IMR-90 (cell line): ENCODE measurements at places on chromosomes 5 and 9. TPM values are rescaled to one million over a fixed set of nuclear protein-coding genes. Genes with fewer than 3 reads are reported as not detected.

GRCh38 chr5:173093606-173094005, 37.5 kb downstream of the CREBRF start:
- no peak overlapping the region for H3K4me3 ChIP-seq
- H3K27ac ChIP-seq = peak overlapping the region; percentile 69; the same call in 1 of the 2 replicates
- H3K36me3 ChIP-seq = peaks cover 14% of the 10 kb centered on the region
- no peak for DNase-seq

DNA sequence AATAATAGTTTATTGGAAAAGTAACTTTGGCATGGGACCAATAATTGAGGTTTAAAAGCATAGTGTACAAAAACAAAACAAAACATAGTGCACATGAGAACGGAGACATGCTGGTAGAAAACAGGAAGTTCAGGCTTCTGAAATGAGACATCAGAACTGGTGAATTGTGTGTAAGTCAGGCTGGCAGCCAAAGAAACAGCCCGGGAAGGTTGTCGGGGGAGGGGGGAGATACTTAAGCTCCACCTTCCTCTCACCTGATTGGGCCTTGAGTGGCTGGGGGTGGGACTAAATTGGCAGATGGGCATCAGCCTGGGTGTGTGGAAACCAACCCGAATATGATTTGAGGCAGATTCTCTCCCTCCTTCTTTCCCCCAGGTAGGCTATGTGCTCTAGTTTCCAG, 256.3 kb downstream of the SMARCA2 start:
- peaks cover 2% of the 10 kb centered on the region for H3K27me3 ChIP-seq
- H3K36me3 ChIP-seq = no peaks in the 10 kb centered on the region
- no peak overlapping the region for H3K27ac ChIP-seq
- H3K4me3 ChIP-seq = no peak overlapping the region
- H3K4me1 ChIP-seq = no peaks in the 10 kb centered on the region

Gene RLN2
- total RNA-seq = not detected in 2 replicates

DNA sequence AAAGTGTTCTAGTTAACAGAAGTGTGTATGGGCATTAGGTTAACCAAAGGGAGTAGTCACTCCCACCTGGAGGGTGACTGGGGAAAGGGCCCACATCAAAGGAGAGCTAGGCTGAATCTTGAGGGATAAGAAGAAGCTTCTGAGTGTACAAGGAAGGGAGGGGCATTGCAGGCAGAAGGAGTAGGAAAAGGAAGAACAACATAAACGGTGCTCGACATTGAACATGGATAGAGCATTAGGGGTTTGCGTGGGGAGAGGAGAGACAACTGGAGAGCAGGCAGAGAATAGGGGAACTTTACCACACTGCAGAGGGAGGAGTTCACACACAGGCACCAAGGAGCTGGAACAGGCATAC, 5.3 kb upstream of the GLRX start:
- DNase-seq = no peak
- no peak overlapping the region for H3K4me3 ChIP-seq
- no peak overlapping the region for H3K27ac ChIP-seq
- H3K27me3 ChIP-seq = no peaks in the 10 kb centered on the region
- H3K4me1 ChIP-seq = peaks cover 14% of the 10 kb centered on the region

- no peaks in the 10 kb centered on the region for H3K27me3 ChIP-seq
- no peaks in the 10 kb centered on the region for H3K36me3 ChIP-seq
- no peak for DNase-seq
- peaks cover 14% of the 10 kb centered on the region for H3K4me1 ChIP-seq
- no peak overlapping the region for H3K27ac ChIP-seq
- no peak overlapping the region for H3K4me3 ChIP-seq
These were observed 3.6 kb upstream of the B4GALT1 start for GRCh38 chr9:33170464-33171415.

- DNase-seq = no peak
- no peak overlapping the region for H3K27ac ChIP-seq
- H3K27me3 ChIP-seq = peaks cover 25% of the 10 kb centered on the region
- no peak overlapping the region for H3K4me3 ChIP-seq
- no peaks in the 10 kb centered on the region for H3K36me3 ChIP-seq
These were observed 10.0 kb upstream of the AGPAT2 start for GRCh38 chr9:136697146-136697820.

Gene STX17
- 11.7 and 17.2 TPM in 2 replicates for total RNA-seq

DNA sequence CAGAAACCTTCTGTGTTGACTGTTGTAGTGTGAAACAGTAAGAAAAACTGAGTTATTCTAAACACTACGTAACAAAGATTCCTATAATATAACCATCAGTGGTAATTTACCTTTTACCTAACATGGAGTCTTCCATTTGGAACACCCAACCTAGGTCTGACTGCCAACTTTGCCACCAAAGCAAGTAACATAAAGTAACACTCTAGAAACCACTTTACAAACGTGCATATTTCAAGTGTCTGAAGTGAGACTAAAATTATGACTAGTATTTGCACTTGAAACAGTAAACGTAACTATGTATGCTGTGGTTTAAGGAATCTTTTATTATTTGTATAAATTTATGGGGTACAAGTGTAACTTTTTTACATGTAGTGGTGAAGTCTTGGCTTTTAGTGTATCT, 95.6 kb downstream of the SERINC5 start:
- H3K27me3 ChIP-seq = no peaks in the 10 kb centered on the region
- H3K4me3 ChIP-seq = no peak overlapping the region
- peaks cover 2% of the 10 kb centered on the region; the same call in 1 of the 2 replicates for H3K36me3 ChIP-seq
- peaks cover 2% of the 10 kb centered on the region; the same call in 1 of the 2 replicates for H3K4me1 ChIP-seq
- no peak for DNase-seq

DNA sequence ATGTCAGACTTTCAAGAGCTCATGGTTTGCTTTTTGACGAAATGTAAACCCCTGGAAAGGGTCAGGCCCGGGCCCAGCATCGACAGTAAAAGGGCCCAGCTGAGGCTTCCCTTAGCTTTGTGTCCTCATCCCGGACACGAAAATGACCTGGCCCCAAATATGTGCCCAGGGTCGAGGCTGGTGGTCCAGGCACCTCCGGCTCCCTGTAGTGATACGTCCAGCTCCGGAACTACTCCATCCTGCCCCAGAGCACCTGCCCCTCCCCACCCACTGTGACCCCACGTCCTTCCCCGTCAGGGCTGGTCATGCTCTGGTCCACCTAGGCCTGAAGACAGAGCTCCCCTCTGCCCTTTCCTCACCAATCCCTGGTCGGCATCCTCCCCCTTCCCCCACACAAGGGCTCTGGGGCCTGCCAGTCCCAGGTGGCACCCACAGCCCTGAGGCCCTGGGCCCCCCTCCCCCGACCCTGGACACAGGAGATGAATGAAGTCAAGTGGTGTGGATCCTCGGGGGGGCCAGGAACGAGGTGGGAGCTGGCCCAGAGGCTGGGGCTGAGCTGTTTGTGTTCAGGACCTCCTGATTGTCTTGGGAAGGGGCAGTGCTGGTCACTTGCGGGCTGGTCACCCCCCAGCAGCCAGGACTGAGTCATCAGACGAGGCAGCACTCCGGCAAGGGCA, 6.2 kb downstream of the OBP2A start:
- no peak overlapping the region for H3K27ac ChIP-seq
- no peak for DNase-seq
- no peak overlapping the region for H3K4me3 ChIP-seq
- no peaks in the 10 kb centered on the region for H3K36me3 ChIP-seq

Gene AP3B1
- total RNA-seq = 59.0 and 67.8 TPM in 2 replicates

- peaks cover 7% of the 10 kb centered on the region for H3K4me1 ChIP-seq
- no peaks in the 10 kb centered on the region for H3K36me3 ChIP-seq
- no peak overlapping the region for H3K4me3 ChIP-seq
- H3K27me3 ChIP-seq = no peaks in the 10 kb centered on the region
These were observed 99.0 kb downstream of the MUSK start for GRCh38 chr9:110767559-110768063.

Gene CPLANE1
- total RNA-seq = 17.9 and 19.7 TPM in 2 replicates

- H3K36me3 ChIP-seq = no peaks in the 10 kb centered on the region
- no peaks in the 10 kb centered on the region; the same call in 1 of the 2 replicates for H3K4me1 ChIP-seq
- no peak for DNase-seq
- no peaks in the 10 kb centered on the region for H3K27me3 ChIP-seq
These were observed 917.6 kb upstream of the DMAC1 start for GRCh38 chr9:8717146-8717545.

Gene STC2
- total RNA-seq = 87.5 and 259 TPM in 2 replicates

GRCh38 chr5:172862165-172862801, 28.2 kb downstream of the ERGIC1 start:
- H3K4me3 ChIP-seq = no peak overlapping the region
- peaks cover 5% of the 10 kb centered on the region; the same call in 1 of the 2 replicates for H3K36me3 ChIP-seq

DNA sequence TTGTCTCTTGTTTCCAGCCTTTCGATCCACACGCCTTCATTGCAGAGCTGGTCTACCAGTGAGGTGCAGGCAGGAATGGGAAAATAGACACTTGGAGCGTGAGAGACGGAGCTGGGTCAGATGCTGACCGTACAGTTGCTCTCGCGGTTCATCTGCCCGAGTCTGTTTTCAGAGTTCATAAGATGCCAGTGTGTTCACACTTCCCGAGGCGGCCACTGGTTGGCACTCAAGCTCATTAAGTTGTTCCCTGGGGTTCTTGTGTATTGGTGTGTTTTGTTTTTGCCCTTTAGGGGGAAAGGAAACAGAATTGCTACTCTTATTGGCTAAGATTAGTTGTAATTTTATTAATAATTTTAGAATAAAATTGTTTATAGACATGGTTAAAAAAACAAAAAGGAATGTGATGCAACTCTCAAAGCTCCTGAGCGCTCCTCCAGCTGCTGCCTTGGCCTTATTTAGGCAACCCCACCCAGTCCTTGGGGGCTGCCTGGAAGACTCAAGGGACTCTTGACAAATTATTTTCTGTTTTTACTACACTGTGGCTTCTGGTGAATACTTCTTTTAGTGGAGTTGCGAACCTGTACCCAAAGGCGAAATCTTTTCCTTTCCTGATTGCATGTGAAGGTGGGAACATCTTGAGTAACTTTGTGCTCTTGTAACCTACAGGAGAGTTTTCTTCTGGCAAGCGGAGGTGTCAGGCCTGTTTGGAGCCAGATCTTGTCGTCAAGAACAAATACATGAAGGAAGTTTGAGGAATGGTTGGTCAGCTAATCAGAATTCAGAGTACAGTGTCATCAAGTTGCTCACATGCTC, 146.1 kb downstream of the MAST4 start:
- no peak overlapping the region for H3K27ac ChIP-seq
- no peak for DNase-seq
- H3K4me3 ChIP-seq = no peak overlapping the region
- H3K4me1 ChIP-seq = no peaks in the 10 kb centered on the region
- no peaks in the 10 kb centered on the region for H3K36me3 ChIP-seq

DNA sequence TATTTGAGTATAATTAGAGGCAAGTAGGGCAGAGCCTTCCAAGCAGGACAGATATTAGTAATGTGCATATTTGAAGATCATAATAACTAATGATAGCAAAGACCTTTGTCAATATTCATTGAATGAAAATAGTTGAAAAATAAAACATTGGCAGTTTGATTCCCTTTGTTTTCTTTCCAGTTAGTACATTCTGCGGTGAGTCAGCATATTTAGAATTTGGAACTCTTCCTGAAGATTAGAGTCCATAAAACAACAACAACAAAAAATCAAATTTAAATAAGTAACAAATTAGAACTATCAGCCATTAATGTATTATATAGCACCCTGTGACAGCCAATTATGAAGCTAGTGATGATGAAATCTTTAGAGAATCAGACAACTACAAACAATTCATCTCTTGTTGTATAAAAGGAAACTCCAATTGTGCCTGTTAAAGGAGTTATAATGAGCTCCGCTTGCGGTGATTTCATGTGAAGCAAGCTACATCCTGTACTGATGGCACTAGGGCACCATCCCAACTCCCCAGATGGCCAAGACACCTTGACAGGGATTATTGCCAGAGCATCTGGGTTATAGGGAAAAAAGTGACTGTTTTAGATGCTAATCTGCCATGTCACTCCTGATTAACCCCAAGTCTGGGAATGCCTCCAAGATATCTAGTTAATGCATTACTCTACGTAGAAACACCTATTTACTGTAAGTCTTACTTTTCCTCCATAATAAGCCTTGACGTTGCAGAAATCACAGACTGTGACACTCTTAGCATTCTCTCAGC, 6.8 kb downstream of the IFNA8 start:
- no peak overlapping the region for H3K27ac ChIP-seq
- no peaks in the 10 kb centered on the region for H3K36me3 ChIP-seq
- H3K27me3 ChIP-seq = peaks cover 8% of the 10 kb centered on the region
- no peak for DNase-seq
- H3K4me1 ChIP-seq = peaks cover 4% of the 10 kb centered on the region; the same call in 1 of the 2 replicates
- H3K4me3 ChIP-seq = no peak overlapping the region

GRCh38 chr5:177339107-177339638, 12.3 kb downstream of the LMAN2 start:
- H3K27ac ChIP-seq = no peak overlapping the region
- no peaks in the 10 kb centered on the region for H3K27me3 ChIP-seq
- no peaks in the 10 kb centered on the region for H3K4me1 ChIP-seq
- H3K36me3 ChIP-seq = peaks cover 54% of the 10 kb centered on the region
- no peak for DNase-seq
- H3K4me3 ChIP-seq = no peak overlapping the region

- H3K4me3 ChIP-seq = no peak overlapping the region
- no peak for DNase-seq
- H3K4me1 ChIP-seq = peaks cover 22% of the 10 kb centered on the region
- H3K36me3 ChIP-seq = peaks cover 56% of the 10 kb centered on the region
- no peaks in the 10 kb centered on the region for H3K27me3 ChIP-seq
These were observed 252.3 kb downstream of the FANCC start for GRCh38 chr9:95065224-95065623.

- DNase-seq = peak; percentile 79
- peaks cover 2% of the 10 kb centered on the region; the same call in 1 of the 2 replicates for H3K4me1 ChIP-seq
- no peak within 1 kb of the TSS for H3K27ac ChIP-seq
These were observed at the start of gene PRUNE2 for GRCh38 chr9:76905791-76906646. TSS of gene PRUNE2 (minus strand) at chr9:76906114. CDS start at chr9:76905963, 151 bp downstream.

GRCh38 chr9:114429488-114429887, 41.7 kb upstream of the AKNA start:
- H3K27me3 ChIP-seq = peaks cover 24% of the 10 kb centered on the region
- H3K36me3 ChIP-seq = no peaks in the 10 kb centered on the region
- no peak overlapping the region for H3K4me3 ChIP-seq
- H3K4me1 ChIP-seq = no peaks in the 10 kb centered on the region
- no peak overlapping the region for H3K27ac ChIP-seq
- no peak for DNase-seq

- no peak for DNase-seq
- peaks cover 32% of the 10 kb centered on the region for H3K27me3 ChIP-seq
- H3K36me3 ChIP-seq = no peaks in the 10 kb centered on the region
- peaks cover 7% of the 10 kb centered on the region; the same call in 1 of the 2 replicates for H3K4me1 ChIP-seq
- H3K27ac ChIP-seq = no peak overlapping the region
- H3K4me3 ChIP-seq = no peak overlapping the region
These were observed 38.2 kb downstream of the TRIP13 start for GRCh38 chr5:930866-931265.

DNA sequence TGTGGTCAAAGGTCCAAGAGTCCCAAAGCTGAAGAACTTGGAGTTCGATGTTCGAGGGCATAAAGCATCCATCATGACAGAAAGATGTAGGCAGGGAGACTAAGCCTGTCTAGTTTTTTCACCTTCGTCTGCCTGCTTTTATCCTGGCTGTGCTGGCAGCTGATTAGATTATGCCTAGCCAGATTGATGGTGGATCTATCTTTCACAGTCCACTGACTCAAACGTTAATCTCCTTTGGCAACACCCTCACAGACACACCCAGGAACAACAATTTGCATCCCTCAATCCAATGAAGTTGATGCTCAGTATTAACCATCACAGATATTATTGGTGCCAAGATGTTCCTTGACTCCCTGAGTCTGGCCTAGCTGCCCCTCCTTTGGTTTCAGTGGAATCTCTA, 530.8 kb upstream of the CLINT1 start:
- no peak overlapping the region for H3K27ac ChIP-seq
- H3K36me3 ChIP-seq = no peaks in the 10 kb centered on the region
- H3K4me1 ChIP-seq = peaks cover 2% of the 10 kb centered on the region
- H3K4me3 ChIP-seq = no peak overlapping the region

GRCh38 chr5:172454358-172455086, at the start of gene SH3PXD2B:
TSS of gene SH3PXD2B (minus strand) at chr5:172454525. CDS start at chr5:172454352, 173 bp downstream.
- peak within 1 kb of the TSS; percentile 98 for H3K4me3 ChIP-seq
- no peak for DNase-seq
- H3K27me3 ChIP-seq = no peaks in the 10 kb centered on the region
- H3K36me3 ChIP-seq = 0 out of 2 replicates have a peak, but pooled peaks cover 5% of the 10 kb centered on the region
- peak within 1 kb of the TSS; percentile 98 for H3K27ac ChIP-seq
